IPS DF 6.9 (cell line): ENCODE measurements at places on chromosomes 5 and 9.

DNA sequence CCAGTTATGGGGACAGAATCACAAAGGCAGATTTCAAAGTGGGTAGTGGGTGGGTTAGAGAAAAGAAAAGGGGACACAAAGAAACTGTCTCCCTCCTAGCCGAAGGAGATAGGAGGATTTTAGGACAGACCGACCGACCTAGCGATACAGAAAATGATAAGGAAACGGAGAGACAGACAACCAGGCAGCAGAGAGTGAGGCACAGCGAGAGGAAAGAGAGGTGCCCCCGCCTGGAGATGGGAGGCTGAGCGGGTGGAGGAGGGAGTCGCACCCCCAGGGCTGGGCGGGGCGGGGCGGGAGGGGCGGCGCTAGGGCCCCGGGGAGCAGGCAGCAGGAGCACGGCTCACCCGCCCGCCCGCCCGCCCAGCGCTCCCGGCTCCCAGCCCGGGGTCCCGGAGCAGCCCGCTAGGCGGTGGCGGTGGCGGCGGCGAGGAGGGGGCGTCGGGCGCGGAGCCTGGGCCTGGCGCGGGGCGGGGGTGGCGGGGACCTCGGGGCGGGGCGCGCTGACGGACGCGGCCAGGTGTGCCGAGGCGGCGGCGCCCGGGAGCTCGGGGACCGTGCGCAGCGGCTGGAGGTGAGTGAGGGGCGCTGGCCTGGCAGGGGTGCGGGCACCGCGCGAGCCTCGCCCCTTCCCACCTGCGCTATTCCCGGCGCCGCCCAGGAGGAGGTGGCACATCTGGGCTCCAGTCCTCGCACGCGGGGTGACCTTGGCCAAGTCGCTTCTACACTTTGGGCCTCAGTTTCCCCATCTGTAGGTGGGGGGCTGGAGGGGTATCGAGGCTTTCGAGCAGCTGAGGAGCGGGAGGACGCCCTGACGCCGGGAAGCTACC is 15.9 kb upstream of the SYNPO start:
- peaks cover 3% of the 10 kb centered on the region for H3K4me1 ChIP-seq
- no peak overlapping the region for H3K27ac ChIP-seq
- H3K36me3 ChIP-seq = no peaks in the 10 kb centered on the region
- DNase-seq = no peak

GRCh38 chr9:124133727-124134126 is 122.2 kb downstream of the LHX2 start:
- no peaks in the 10 kb centered on the region for H3K27me3 ChIP-seq
- DNase-seq = no peak
- no peaks in the 10 kb centered on the region for H3K36me3 ChIP-seq
- no peak overlapping the region for H3K27ac ChIP-seq
- H3K4me3 ChIP-seq = no peak overlapping the region

DNA sequence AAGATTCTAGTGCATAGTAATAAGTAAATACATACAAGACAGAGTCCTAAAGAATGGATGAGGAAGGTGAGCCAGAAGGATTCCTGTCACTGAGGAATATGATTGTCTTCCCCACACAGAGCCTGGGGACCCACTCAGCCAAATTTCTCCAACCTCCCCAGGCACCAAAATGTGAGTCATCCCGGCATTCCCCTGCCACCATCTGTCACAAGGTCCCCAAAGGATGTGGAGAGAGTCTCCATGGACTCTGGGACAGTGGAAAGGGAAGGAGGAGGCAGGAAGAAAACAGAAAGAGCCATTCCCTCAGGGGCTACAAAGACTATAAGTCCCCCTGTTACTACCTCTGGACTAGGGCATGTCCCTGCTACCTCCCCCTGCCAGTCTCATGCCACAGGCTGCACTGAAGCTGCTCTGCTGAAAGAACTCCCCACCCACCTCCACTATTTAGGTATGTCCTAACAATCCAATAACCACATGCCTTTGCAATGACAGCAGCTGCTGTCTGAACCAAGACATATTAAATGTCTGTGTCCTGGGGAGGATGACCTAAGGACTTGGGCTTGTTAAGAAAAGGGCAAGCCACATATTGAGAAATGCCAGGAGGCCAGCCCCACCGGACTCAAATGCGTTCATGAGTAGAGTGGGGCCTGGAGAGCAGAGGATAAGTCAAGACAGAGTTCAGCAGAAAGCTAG is 10.7 kb upstream of the OR5C1 start:
- no peaks in the 10 kb centered on the region for H3K36me3 ChIP-seq
- H3K27ac ChIP-seq = no peak overlapping the region
- no peaks in the 10 kb centered on the region for H3K27me3 ChIP-seq
- H3K4me1 ChIP-seq = no peaks in the 10 kb centered on the region

- no peak overlapping the region for H3K27ac ChIP-seq
- H3K27me3 ChIP-seq = no peaks in the 10 kb centered on the region
- no peak for DNase-seq
- no peaks in the 10 kb centered on the region; the same call in 1 of the 2 replicates for H3K4me1 ChIP-seq
Observed at GRCh38 chr5:132498686-132499271, 8.2 kb upstream of the IRF1 start.

- no peaks in the 10 kb centered on the region for H3K36me3 ChIP-seq
- H3K4me1 ChIP-seq = no peaks in the 10 kb centered on the region
- H3K27ac ChIP-seq = no peak overlapping the region
- H3K4me3 ChIP-seq = no peak overlapping the region
Observed at GRCh38 chr5:181076920-181077319, 36.9 kb downstream of the BTNL9 start.

DNA sequence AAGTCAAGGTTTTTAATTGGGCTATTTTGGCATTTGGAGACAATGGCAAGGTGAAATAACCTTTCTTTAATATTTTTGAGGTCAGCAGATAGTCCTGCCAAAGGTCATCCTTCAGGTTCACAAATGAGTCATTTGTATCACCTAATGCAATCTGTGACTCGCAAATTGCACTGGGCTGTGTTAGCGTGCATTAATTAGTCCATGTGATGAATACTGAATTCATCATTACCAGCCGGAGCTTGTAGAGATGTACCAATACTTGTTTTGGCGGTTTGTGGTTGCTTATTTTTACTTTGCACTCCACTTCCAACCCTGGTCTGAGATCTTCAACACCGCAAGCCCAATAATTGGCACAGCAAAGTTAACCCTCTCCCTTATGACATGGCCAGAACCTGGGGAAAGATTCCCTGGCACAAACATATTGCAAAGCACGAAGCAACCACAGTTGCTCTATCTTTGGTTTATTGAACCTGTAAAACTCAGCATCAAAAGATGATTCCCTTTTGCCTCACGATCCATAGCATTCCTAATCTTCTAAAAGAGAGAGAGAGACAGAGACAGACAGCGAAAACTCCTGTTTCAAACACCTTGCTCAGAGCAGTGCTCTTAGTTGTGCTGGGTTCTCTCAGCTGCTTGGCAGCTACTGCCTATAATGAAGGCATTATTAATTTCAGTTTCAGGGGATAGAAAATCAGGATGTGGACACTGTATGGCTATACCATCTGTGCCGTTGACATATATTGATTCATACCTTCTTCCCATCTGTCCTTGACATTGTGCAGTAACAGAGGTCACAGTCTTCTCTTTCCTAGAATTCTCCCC is 178.1 kb downstream of the EBF1 start:
- H3K4me3 ChIP-seq = no peak overlapping the region
- no peaks in the 10 kb centered on the region for H3K27me3 ChIP-seq
- no peaks in the 10 kb centered on the region for H3K4me1 ChIP-seq
- H3K36me3 ChIP-seq = no peaks in the 10 kb centered on the region
